PC-3 (cell line): ENCODE measurements at places on chromosomes 7 and 10. TPM values are rescaled to one million over a fixed set of nuclear protein-coding genes. Genes with fewer than 3 reads are reported as not detected.

Gene TMEM178B
- total RNA-seq: 0.29 and 0.46 TPM in 2 replicates

Gene EPC1
- 72.7 and 148 TPM in 2 replicates for total RNA-seq

Gene ASIC3
- total RNA-seq: 1.7 and 2.6 TPM in 2 replicates

Gene HOXA9
- 69.0 and 85.3 TPM in 2 replicates for total RNA-seq

Gene ANKRD22
- total RNA-seq: 5.0 and 6.2 TPM in 2 replicates

Gene ASZ1
- not detected in 2 replicates for total RNA-seq

Gene PON2
- 51.6 and 56.4 TPM in 2 replicates for total RNA-seq

Gene TMEM72
- not detected in 2 replicates for total RNA-seq

Gene PDZD7
- total RNA-seq: 2.5 and 2.8 TPM in 2 replicates

Gene ST8SIA6
- total RNA-seq: not detected in 2 replicates

Gene CCDC172
- total RNA-seq: not detected in 2 replicates

Gene FAM25C
- total RNA-seq: not detected in 2 replicates

Gene RADIL
- total RNA-seq: 5.6 and 9.3 TPM in 2 replicates

Gene GPR15LG
- not detected in 2 replicates for total RNA-seq

Gene RARRES2
- total RNA-seq: 1.6 TPM in 1 of 2 replicates, not detected in the other

Gene UTF1
- total RNA-seq: not detected in 2 replicates

Gene ACSM6
- not detected in 2 replicates for total RNA-seq

Gene BMPER
- total RNA-seq: 0.06 and 0.11 TPM in 2 replicates

Gene ENKUR
- not detected in 2 replicates for total RNA-seq

Gene CHCHD1
- 199 and 238 TPM in 2 replicates for total RNA-seq

Gene PDK4
- 0.63 and 3.2 TPM in 2 replicates for total RNA-seq

Gene ANKRD61
- total RNA-seq: 0.23 and 0.26 TPM in 2 replicates

Gene STEAP2
- total RNA-seq: 4.7 and 7.0 TPM in 2 replicates

Gene ASB10
- not detected in 2 replicates for total RNA-seq

Gene FOXI2
- total RNA-seq: not detected in 2 replicates

Gene ZRANB1
- 12.8 and 13.1 TPM in 2 replicates for total RNA-seq

Gene ARHGEF5
- total RNA-seq: 15.5 and 17.7 TPM in 2 replicates

Gene GIMAP1
- total RNA-seq: not detected in 2 replicates

Gene GPR146
- 2.0 and 2.7 TPM in 2 replicates for total RNA-seq

Gene SLK
- total RNA-seq: 17.3 and 20.2 TPM in 2 replicates

Gene DNAH11
- total RNA-seq: 1.6 and 5.2 TPM in 2 replicates

Gene USP54
- 40.5 and 43.7 TPM in 2 replicates for total RNA-seq

Gene SPACDR
- total RNA-seq: 0.11 and 2.5 TPM in 2 replicates

Gene EGFR
- 50.0 and 64.6 TPM in 2 replicates for total RNA-seq

Gene CPA1
- not detected in 2 replicates for total RNA-seq
